ENCODE measurements at places on chromosomes 7 and 10.

DNA sequence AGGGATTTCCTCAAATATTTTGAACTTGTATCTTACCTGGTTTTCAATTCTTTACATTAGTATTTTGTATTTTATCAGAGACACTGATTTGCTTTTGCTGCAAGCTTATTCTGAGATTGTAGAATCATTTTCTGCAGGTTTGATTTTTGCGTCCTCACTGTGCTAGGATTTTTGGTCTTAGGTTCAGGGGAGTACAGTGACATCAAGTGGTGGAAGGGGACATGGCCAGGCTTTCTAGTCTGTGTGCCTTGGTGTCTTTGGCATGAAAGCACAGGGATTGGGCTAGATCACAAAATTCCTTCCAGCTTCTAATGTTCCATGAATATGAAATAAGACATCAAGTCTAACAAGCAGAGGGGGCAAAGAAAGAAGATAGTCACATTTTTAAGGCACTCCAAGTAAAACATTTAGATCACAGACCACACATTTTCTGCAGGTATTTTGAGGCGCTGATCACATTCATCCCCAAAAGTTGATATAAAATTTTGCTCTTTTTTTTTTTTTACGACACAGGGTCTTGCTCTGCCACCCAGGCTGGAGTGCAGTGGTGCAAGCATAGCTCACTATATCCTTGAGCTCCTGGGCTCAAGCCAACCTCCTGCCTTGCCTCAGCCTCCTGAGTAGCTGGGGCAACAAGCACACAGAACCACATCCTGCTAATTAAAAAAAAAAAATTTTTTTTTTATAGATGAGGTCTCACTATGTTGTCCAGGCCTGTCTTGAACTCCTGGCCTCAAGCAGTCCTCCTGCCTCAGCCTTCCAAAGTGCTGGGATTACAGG, 124.4 kb downstream of the PON1 start:
- DNase-seq, result peak; percentile 44

DNA sequence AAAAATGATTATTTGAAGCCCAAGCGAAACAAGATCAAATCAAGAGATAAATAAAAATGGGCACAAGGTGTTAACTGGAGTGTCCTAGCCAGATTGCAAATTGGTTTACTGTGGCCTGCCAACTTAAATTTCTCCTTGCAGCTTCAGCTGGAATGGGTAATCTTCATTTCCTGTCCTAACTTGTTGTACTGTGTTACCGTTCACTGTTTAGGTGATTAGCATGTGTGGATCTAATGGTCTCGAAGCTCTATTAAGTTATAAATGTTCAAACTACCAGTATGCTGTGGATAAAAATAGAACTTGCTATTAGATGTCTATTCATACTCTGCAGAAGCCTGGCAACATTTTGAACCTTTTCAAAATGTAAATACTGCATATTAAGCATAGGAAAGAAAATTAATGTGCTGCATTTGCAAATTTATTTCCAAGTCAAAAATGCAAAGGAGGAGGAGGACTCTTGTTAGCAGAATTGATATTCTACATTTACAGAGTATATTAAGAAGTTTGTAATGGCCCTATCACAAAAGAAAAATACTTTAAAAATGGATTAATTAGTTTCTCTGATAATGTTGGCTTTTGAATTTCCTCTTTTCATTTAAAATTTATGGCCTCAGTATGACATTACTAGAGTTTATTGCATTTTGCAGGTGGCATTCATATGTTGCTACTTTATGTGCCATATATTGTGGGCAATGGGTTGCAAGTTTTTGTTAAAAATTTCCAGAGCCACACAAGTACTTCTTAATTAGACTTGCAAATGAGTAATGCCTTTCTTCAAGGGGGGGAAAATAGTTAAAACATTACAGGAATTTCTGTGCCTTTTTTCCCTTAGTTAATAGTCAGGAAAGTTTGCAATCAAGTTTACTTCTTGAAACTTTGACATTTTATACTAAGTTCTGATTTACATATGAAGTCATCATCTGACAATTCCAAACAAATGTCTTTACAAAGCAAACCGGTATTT, 92.1 kb downstream of the CABCOCO1 start:
- DNase-seq, result peak; percentile 54

- no peak for DNase-seq
Observed at GRCh38 chr7:17236603-17237002, 61.8 kb upstream of the AHR start.

- no peak for DNase-seq
Observed at GRCh38 chr10:62851442-62851841, 35.3 kb upstream of the EGR2 start.

- DNase-seq, result no peak
Observed at GRCh38 chr10:110335314-110336064, 30.8 kb upstream of the SMNDC1 start.

DNA sequence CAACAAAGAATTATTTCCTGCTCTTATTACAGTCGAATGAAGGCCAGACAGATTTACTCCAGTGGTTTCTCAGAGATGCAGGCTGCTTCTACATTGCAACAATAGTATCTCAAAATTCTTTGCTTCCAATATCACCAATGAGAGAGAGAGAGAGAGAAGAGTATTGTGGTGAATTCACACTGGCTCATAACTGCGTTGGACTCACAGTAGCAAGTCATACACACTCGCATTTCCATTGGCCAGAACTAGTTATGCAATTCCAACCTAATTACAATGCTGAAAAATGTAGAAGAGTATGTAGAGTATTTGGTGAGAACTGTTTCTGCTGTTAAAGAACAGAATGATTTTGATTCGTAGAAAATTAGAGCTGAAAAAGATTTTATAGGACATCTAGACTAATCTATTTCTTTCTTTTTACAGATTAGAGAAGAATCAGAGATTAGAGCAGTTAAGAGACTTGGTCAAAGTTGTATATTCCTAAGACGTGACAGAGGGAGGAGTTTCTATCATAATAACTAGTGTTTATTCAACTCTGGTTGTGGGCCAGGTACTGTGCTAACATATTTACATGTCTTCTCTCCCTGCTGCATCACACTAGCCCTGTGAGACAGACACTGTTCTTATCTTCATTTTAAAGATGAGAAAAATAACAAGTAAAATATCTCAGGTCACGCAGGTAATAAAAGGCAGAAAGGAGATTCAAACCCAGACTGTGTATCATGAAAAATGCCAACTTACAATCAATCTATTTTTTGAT, 34.6 kb upstream of the PDK4 start:
- DNase-seq, result no peak

Measured in EL (cell line).